ENCODE measurements at places on chromosomes 3 and 15.

DNA sequence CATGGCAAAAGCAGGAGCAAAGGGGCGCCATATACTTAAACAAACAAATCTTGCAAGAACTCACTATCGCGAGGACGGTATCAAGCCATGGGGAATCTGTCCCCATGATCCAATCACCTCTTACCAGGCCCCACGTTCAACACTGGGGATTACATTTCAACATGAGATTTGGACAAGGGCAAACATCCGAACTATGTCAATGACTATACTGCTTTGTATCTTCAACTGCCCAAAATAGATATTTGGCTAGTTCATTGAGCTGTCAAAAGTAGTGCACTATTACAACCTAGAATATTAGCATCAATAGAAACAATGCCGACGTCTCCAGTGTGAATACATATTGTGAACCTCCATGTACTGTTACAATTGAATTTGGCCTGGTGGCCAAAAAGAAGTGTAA is 760.4 kb downstream of the MCTP2 start:
- DNase-seq: no peak

GRCh38 chr3:49903451-49904424 is at the start of gene MST1R:
Gene MST1R, minus strand, starts transcription at chr3:49903873. Its CDS starts 264 bp downstream, at chr3:49903609.
- peak; percentile 70 for DNase-seq

DNA sequence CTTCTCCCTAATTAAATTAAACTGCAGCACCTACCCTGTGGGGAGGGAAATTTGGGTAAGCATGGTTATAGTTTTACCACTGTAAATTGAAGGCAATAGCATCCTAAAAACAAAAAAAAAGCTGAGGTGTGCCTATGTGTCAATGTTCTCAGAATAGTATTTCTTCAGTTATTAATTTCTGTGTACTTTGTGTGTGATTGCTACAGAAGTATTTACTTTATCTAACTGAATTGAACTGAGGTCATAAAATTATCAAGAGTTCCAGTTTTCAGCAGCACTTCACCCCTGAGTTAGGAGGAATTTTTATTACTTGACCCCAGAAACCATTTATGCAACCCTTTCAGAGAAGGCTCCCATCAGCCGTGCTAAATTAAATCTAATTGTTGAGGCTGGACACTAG is 333.6 kb upstream of the ALCAM start:
- DNase-seq: no peak

GRCh38 chr3:11306817-11307589 is 34.8 kb downstream of the ATG7 start:
- no peak for DNase-seq

- no peak for DNase-seq
These were observed 279.3 kb upstream of the C2CD4B start for GRCh38 chr15:62444104-62445022.

DNA sequence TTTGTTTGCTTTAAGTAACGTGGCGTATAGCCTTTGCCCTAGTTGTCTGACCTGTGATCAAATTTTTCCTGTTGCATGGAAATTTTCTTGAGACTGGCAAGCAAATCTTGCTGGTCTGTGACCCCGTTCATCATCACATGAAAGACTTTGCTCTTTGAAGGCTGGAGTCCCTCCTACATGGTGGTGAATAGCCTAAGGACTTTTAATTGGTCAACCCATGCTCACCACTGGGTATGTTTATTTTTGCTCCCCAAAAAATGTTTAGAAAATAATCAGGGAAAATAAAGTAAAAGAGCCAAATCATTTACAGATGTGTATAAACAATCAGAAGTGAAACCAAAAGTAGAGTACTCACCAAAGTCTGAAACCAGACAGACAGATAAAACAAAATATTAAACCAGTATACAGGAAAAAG is 1075.3 kb upstream of the ALCAM start:
- DNase-seq: no peak

DNA sequence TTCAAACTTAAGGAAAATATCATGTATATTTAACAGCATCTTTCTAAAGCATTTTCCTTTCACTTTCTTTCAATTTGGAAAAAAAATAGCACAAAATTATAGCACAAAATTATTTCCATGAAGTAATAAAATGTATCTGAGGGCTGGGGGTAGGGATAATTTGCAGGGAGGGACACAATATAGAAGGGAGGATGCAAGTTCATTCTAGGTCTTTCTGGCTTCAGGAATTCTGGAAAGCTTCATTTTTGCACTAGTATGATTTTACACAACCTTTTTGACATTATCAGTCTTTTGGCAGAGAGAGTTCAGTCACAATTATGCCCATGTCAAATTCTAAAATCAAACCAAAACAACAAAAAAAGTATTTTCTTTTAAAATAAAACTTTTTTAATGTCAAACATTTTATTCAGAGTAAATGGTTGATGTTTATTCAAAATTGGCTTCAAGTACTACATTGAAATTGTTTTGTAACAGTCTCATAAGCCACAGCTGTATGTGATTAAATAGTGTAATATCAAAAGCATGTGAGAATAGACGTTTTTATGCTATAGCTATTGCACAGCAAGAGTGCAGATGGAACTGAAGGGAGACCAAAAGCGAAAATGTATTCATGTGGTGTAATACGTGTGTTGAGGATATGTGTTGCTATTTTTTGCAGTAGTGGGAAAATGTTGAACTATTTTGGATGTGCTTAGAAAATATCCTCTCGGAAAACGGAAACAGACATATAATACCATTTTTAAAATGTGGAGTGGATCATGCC is 5.8 kb downstream of the RBMS3 start:
- no peak for DNase-seq

DNA sequence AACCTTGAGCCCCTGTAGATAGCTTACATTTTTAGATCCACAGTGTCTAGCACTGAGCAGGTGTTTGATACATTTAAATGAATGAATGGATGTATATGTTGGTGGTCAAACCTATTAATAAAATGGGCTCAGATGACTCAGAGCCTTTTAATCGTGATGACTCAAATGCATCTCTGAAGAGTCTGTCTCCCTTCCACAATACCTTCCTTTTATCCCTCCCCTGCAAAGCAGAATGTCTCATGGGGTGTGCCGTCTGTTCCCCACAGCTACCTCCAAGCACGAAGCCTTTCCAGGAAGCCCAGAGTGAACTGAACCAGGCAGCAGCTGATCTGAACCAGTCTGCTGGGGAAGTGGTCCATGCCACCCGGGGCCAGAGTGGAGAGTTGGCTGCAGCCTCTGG is 303.5 kb upstream of the TPM1 start:
- DNase-seq: no peak

- DNase-seq: no peak
These were observed 26.7 kb upstream of the PIK3R4 start for GRCh38 chr3:130773366-130773765.

DNA sequence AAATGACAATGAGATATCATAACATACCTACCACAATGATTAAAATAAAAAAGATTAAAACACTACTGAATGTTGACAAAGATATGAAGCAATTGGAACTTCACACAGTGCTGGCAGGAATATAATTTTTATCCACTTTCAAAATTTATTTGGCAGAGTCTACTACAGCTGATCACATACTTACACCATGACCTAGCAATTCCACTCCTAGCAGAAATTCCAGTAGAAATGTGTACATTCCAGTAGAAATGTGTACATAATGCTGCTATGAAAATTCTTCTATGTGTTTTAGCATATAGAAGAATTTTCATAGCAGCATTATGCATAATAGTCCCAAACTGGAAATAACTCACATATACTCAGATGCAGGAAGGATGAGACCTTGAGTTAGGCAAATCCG is 43.5 kb downstream of the IFT57 start:
- DNase-seq: no peak

DNA sequence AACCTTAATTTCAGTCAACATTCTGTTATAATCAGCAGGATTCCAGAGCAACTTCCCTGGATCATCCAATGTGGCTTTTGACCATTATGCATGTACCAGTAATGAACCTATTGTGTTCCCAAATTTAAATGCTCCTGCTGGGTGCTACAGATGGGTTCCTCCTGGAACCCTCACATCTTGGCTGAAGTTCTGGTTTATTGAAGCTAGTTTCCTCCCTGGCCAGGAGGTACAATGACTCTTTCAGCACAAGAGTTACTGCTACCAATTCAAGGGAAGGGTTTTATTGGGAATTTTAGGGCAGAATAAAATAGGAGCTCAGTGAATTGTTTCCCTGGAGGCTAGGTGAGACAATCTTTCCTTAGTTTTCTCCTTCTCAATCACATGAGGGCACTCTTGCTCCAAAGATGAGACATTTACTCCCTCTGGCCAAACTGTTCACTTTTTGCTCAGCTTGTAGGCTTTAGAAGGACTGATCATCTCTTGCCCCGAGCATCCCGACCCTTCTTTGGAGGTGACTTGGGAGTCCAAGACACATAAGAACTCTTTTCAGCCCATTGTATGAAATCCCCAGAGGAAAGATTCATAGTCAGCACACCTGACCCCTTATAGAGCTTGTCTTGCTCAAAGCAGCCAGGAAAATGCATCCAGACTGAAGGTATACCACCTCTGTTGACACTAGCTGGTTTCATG is 8.8 kb upstream of the NPHP3 start:
- DNase-seq: peak; percentile 33

GRCh38 chr3:58237238-58237940 is at the start of gene ABHD6:
Gene ABHD6, plus strand, starts transcription at chr3:58237792. Its CDS starts 18,795 bp downstream, at chr3:58256587.
- DNase-seq: peak; percentile 80

DNA sequence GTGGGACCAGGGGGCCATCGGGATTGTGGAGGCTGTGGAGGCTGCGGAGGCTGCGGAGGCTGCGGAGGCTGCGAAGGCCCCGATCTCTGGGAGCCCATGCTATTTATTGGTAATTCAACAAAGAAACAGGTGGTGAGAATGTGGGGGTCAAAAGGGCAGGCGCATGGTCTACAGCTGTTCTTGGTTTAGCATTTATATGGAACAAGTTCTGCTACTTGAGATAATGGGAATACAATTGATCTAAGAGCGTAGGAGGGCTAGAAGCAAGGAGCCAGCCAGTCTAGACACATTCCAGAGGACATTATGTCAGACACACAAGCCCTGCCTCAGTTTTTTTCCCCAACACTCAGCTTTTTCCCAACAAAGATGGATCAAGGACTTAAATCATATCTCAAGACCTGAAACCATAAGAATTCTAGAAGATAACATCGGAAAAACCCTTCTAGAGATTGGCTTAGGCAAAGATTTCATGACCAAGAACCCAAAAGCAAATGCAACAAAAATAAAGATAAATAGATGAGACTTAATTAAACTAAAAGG is 20.1 kb downstream of the C3orf80 start:
- no peak for DNase-seq

GRCh38 chr3:111851511-111851954 is 7.5 kb upstream of the PHLDB2 start:
- DNase-seq: no peak

DNA sequence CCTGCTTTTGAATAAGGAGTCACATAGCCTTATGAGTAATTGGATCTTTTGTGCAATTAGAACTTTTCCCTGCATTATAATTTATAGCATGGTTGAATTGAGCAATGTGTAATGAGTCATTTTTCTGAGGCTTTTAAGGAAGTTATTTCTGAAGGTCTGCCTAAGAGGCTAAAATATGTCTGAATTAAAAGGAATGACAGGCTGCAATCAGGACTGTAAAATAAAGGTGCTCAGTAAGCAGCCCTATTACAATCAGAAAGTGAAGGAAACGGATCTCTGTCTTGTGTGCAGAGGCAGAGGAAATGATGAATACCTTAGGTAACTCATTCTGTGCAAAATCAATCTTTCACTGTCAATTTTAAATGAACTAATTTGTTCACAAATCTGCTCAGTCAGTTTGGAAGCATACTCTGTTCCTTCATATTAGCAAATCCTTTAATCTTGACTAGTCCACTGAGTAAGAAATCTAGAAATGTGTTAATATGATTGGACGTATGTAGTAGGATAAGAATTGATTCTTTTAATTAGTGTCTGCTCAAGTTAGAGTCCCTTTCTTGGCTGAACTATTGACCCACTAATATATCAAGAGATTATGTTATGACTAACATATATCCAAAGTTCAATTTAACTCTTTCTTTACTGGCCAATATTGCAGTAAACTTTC is 290.1 kb downstream of the ZIC1 start:
- no peak for DNase-seq

DNA sequence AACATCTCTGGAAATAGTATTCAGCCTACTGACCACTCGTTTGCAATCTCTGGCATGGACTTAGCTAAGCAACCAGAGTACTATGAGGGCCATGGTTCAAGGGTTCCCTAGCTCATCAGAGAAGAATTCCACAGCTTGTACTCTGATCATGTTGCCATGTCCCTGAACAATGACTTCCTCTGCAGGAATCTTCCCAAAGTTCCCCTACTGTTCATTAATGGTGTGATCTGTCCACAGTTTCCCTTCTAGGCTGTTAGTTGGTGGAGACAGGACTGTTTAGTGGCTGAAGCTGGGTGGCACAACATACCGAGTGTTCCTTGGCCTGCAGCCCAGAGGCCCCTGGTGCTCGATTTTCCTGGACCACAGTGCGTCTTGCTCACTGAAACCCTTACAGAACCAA is 44.4 kb upstream of the GALNT15 start:
- DNase-seq: no peak

- no peak for DNase-seq
These were observed 224.3 kb downstream of the EDEM1 start for GRCh38 chr3:5411786-5412185.

- DNase-seq: no peak
These were observed 56.0 kb downstream of the SLC7A14 start for GRCh38 chr3:170529912-170530311.

DNA sequence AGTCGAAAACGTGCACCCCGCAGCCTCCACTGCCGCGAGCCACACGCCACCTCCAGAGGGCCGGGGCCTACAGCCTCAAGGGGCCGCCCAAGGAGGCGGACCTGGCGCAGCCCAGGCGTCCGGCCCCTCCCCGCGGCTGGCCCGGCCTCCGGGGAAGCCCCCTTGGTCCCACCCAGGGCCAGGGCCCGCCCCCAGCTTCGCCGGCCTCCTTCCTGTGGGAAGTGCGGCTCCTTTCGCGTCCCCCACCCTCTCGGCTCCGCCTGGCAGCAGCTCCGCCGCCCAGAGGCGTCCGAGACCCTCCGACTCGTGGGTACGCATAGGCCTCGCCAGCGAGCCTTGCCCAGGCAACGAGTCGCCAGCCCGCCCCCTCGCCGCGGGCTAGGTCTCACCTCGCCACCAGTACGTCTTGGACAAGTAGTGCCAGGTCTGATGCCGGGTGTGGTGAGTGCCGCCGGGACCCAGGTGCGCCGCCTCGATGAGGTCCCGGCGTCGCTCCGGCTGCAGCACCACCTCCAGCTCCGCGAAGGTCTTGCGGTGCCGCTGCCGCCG is 642 bp downstream of the ZBTB11 start:
- DNase-seq: peak; percentile 97

DNA sequence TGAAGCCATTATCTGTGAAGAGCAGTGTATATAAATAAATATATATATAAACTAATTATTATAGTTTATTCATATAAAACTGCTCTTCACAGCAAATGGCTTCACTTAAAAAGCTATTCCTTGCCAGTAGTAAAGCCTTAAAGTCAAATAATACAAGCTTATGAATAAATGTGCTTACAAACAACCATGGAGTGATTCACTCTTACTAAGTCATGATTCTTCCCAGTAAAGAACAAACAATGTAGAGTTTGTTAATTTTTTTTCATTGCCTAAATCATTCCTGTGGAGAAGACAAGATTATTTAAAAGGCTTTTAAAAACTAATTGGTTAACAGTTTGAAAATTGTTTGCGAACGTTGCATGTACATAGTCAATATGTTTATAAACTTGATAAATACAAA is 140.7 kb downstream of the PLCH1 start:
- no peak for DNase-seq

Data from endothelial cell (in vitro differentiated cells).